Stimulated activated CD4-positive, alpha-beta T cell treated with anti-CD3 and anti-CD28 coated beads, Interleukin-15, amount 100 ng/mL, for 1 hour (primary cell): ENCODE measurements at places on chromosomes 4 and X.

- no peak for DNase-seq
These were observed 72.6 kb downstream of the FHDC1 start for GRCh38 chr4:153008578-153009199.

DNA sequence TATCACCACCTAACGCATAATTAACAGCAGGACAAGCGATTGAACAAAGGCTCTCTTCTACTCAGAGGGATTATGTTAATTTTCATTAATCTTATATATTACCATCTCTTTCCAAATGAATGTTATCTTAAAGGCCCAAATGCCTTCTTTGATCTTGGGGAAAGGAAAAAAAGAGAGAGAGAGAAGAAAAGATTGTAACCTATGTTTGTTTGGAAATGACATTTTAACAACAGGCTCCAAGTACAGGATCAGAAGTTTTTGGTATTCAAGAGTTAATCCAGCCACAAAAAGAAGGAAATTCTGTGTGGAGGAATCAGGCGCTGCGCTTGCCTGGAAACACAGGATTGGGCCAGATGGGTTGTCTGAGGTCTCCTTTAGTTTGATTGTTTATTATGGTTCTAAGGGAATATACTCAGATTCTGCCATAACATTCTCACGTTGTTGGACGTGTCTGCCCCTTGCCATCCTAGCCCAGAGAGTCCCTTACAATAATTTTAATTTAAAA, 100.7 kb upstream of the STX18 start:
- DNase-seq = no peak

DNA sequence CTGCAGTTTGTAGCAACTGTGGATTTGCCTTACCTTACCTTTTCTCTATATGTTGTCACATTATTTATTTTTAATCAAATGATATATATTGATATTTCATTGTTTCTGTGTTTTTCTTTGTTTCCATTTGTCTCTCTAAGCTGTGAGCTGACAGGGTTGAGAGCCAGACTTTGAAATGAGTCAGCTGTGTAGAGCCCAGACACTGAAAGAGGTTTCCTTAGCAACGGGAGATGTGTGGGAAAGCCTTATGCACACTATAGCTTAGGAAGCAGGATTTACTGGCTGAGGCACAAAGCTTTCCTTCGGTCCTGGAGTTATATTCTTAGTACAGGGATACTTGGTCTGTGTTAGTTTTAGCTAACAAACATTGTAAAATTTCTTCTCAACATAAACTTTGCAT, 192.2 kb downstream of the FGF13 start:
- no peak for DNase-seq

DNA sequence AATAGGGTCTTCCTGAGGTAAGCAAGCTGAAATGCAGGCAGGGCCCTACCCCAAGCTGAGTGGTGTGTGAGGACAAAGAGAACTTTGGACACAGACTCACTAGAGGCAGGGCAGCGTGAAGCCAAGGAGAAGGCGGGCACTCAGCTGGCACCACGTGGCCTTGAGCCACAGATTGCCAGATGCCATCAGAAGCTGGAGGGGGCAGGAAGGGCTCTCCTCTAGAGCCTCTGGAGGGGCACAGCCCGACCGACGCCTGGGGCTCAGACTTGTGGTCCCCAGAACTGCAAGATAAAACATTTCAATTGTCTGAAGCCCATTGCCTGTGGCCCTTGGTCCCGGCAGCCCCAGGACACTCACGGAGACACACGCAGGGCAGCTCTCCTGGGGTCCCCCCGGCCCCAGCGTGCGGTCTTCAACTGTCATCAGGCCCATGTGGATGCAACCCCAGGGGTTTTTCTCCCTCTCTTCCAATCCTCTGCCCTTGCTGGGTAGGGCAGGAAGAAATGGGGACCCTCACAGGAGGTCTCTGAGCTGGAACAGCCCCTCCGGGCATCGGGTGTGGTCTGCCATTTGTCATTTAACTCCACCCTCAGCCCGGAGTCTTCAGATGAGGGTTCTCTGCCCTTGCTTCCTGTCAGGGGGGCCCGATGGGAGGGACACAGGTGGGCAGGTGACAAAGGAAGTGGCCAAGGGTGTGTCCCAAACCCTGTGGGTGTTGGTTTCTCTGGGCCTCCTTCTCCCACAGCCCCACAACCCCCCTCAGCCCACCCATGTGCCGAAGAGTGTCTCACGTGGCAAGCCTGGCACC, 22.2 kb downstream of the HMX1 start:
- DNase-seq = no peak

- DNase-seq = no peak
These were observed 134.0 kb downstream of the MGST2 start for GRCh38 chr4:139799615-139800014.

- no peak for DNase-seq
These were observed 23.4 kb upstream of the STBD1 start for GRCh38 chr4:76282941-76283689.

DNA sequence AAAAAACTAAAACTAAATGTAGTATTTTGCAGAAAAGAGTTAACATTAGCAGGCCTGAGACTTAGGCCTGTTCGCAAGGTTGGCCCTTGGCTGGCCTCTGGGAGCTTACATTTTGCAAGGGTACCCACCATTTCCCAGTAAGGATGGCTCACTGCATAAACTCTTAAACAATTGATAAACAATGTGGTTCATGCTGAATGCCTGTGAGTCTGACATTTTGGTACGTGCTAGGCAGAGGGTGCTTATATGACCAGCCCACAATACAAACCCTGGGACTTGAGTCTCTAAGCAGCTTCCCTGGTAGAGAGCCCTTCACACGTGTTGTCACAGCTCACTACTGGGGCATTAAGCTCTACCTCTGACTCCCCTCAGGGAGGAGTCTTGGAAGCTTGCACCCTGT, 7.4 kb downstream of the PRPS2 start:
- DNase-seq = no peak

DNA sequence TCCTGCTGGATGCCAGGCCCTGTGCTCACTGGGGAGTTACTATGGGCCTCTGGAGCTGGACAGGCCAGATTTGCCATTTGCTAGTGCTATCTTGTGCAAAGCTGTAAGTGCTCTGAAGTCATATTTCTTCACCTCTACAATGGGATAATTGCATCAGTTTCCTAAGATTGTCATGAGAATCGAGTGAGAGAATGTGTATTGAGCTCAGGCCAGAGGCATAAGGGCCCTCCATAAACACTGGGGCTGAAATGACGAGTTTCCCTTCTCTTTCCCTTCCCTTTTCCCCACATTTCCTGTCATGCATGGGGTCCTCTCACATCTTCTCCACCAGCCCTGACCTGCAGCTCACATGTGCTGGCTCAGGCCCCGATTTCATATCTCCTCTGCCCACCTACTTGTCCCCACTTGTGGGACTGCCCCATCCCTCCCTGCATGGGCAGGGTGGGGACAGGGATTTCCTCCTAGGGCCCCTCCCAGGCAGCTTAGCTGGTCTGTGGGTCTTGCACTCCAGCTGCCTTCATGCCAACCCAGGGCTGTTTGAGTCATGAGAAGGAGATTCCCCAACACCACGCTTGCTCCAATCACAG, 358.8 kb downstream of the MID1IP1 start:
- no peak for DNase-seq

- DNase-seq = no peak
These were observed 2.6 kb upstream of the MSMO1 start for GRCh38 chr4:165324918-165325304.

DNA sequence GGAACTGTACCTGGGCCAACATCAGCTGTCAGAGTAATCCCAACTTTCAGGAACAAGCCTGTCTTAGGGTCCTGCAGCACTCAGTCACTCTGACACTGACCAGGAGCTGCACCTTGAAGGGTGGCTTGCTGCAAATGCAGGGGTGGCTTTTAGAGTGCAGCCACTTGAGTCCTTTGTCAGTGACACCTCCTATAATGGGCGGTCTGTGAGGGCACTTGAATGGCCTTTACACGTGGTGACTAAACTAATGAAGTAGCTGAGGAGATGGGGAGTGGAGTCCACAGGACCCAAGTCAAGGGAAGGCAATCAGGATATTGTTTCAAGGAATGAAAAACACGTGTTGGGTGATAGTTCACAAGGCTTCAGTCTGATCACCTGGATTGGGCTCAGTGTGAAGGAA, 11.1 kb upstream of the LNX1 start:
- DNase-seq = no peak

DNA sequence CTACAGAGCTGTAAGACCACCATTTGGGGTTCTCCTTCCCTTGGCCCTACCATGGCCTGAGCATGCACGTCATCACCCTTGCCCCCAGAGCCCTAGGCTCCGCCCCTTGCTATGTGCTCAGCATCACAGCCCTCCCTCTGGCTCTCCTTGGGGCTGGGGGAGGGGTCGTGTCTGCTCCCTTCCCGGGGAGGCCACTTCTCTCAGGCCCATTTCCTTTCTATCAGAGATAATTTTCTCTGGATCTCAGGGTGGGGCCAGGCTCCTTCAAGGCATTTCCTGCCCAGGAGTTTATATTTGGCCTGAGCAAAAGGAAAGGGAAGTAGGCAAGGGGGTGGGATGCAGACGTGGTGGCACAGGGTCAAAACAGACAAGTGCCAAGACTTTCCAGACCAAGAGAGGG, 55.9 kb downstream of the STARD8 start:
- DNase-seq = no peak

DNA sequence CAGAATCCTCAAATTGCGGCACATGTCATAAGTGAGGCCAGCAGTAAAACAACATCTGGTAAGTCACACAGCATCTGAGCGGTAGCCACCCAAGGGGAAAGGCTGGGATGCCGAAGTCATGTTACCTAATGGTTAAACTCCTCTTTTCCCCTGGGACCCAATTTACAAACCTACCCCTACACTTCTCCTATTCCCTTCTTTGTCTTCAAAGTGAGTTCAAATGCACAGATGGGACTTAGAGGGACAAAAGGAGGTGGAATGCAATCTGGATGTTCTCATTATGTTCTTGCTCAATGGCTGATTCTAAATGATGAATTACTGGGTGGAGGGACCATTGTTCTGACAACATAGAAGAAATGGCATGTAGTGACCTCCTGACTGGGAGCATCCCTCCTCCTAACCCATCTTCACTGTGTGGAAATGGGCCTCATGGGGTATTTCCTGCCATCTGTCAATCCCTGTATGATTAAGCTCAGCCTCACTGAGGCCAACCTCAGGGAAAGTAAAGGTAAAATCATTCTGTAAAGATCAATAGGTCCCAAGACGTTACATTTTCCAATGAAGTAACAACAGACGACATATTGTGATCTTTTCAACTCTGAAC, 8.5 kb downstream of the CD40LG start:
- no peak for DNase-seq
